ENCODE measurements at places on chromosomes 2 and 18.
A peak's percentile ranks its signal among the peaks of the same experiment; 100 is the strongest.

- no peak for DNase-seq
These were observed 210.7 kb downstream of the ARL4C start for GRCh38 chr2:234286118-234286598.

DNA sequence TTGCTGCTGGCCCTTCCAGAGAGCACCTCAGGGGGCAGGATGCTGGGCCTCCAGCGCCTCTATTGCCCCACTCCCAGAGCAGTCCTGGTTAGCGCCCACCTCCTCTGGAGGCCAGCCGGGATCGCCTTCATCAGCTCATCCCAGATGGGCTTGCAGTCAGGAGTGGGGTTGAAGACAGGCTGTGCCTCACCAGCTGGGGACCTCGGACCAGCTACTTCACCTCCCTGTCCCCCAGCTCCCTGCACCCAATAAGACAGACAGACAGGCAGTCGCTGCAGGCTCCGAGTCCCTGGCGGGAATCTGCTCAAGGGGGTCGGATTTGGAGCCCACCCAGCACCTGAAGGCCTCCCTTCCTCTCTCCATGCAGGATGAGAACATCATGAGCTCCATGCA lies 18.9 kb upstream of the FAHD2A start:
- no peak for DNase-seq

DNA sequence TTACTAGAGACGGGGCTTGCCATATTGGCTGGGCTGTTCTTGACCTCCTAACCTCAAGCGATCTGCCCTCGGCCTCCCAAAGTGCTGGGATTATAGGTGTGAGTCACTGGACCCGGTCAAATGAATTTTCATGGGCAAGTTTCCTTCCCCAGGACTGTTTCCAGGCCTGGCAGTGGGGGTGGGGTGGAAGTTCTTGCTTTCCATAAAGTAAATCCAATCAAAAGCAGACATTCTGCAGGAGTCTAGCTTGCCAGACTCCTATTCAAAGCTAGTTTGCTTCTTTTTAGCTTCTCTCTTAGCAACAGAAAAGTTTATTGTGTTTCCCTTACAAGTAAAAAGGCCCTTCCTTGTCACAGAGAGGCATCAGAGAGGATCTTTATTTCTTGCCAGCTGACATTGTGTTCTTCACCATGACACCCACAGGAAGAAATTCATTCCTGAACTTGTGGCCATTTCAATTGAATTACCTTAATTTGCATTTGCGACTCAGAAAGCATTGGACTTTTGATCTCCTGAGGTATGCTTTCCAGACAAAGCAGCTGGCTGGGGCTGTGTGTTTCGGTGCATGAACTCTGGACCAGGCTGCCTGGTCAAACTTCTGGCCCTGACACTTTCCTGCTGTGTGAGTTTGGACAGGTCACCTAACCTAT lies 37.9 kb downstream of the LYPD1 start:
- no peak for DNase-seq

DNA sequence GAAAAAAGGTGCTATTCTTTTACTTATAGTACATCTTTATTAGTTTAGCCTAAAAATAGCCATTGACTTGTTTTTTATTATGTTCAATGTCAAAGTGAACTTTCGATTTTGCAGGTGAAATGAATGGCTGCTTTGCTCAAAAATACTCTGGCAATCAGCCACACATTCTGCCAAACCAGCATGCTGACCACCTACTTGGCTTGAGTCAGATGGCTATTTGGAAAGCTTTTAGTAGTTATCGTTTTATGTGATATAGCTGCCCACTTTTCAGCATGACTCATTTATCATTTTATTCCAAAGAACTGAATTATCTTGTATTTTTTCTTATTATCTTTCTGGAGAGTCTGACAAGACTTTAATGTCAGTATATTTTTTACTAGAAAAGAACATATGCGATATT lies 1615.8 kb upstream of the TMEFF2 start:
- DNase-seq: no peak

GRCh38 chr2:26811791-26812694 lies 26.2 kb downstream of the CENPA start:
- no peak for DNase-seq

DNA sequence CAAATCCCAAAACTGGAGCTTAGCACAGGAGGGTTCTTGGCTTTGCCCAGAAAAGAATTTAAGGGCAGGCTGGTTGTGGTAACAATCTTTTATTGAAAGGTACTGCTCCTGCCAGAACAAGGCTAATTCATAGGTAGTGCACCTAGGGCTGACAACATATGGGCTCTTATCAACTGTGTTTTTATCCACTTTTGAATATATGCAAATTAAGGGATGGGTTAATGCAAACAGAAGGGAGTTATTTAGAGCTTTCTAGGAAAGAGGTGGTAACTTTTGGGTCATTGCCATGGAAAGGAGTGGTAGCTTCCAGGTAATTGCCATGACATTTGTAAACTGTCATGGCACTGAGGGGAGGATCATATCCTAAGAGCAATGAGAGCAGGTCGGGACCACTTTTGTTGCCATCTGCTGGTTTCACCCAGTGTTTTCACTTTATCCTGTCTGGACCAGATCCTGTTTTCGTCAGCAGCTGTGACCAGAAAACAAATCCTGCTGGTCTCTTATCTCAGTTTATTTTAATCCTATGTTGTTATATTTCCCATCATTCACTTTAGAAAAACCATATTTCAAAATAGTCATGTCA lies 981 bp downstream of the C2orf66 start:
- DNase-seq: peak; percentile 62

- no peak for DNase-seq
These were observed 68.2 kb upstream of the ITGB6 start for GRCh38 chr2:160268151-160268781.

- DNase-seq: no peak
These were observed 62.1 kb downstream of the GLS start for GRCh38 chr2:190942697-190943096.

- DNase-seq: no peak
These were observed 174.2 kb upstream of the LHCGR start for GRCh38 chr2:48929571-48930301.

- DNase-seq: no peak
These were observed 76.8 kb downstream of the CEP192 start for GRCh38 chr18:13067966-13068365.

Measured in SJCRH30 (cell line).